ENCODE measurements at places on chromosomes 2 and 18.

GRCh38 chr2:234164493-234165413, 114.3 kb downstream of the SPP2 start:
- no peak for DNase-seq

DNA sequence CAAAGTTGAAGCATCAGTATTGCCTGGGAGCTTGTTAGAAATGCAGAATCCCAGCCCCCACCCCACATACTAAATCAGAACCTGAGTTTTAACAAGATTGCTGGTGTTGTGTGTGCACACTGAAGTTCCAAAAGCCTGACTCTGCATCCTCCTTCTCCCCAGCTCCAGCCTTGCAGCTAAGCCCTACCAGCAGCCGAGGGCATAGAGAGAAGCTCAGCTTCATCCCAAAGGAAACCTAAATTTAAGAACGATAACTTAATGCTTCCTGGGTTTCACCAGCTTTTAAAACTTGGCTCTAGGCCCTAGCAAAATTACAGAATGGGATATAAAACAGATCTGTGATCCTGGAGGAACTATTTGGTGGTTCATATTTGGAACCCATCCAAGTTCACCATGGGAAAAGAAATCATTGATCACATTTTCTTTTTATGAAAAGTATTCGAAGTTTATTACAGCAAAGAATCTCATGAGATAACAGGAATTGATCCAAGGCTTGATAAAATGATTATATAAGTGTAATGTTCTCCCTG, 11.1 kb downstream of the SMYD1 start:
- DNase-seq, result no peak

GRCh38 chr2:50178050-50178449, 853.9 kb downstream of the NRXN1 start:
- DNase-seq, result no peak

DNA sequence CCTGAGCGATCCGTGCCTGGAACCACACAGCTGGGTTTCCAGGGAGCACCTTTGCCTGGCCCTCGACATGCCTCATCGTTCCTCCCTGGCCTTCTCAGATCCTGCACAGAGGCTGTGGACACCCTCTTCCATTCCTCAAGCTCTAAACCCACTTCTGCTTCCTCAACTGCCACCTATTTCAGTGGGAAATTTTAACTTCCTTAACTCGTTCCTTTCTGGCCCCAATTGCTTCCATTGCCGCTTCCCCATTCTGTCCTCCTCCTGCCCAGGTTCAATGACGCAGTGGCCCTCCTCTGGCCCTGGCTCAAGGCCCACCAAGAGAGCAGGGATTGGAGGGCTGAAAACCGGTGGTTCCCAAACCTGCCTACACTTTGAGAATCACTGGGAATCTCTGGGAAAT, 4.8 kb upstream of the B3GNT7 start:
- DNase-seq, result no peak

DNA sequence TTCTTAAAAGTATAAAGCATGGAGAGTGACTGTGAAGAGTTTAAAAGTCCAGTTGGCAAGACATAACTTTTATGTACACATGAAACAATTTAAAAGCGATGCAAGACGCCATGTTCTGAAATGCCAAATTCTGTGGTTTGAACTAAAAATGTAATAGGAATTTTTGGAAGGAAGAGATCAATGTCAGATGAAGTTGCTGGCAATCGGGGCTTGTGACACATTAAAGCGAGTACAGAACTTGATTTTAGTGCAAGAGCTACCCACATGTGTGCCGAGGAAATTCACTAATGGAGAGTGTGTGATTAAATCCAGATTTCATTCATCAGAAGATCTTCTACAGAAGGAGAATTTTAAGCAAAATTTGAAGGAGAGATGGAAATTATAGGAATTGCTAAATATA, 220.2 kb upstream of the CCDC68 start:
- no peak for DNase-seq

- DNase-seq, result peak; percentile 94
Measured at GRCh38 chr18:58581265-58581664, 47.6 kb downstream of the ALPK2 start.

GRCh38 chr18:8151181-8151580, 458.1 kb upstream of the RAB12 start:
- no peak for DNase-seq

DNA sequence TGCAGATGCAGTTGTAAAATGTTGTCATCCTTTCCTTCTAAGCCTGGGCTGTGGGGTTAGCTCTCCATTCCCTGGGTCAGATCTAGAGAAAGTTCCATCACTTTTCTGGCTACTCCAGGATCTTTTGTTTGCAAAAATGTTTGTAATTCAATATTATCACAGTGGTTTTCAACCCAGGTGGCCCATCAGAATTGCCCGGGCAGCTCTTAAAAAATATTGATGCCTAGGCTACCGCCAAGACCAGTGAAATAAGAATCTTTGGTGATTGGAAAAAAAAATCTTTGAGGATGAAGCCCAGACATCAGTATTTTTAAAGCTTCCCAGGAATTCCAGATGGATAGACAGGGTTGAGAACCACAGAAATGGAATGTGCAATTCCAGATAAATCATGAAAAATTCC, 232.5 kb upstream of the SPRED2 start:
- DNase-seq, result no peak

DNA sequence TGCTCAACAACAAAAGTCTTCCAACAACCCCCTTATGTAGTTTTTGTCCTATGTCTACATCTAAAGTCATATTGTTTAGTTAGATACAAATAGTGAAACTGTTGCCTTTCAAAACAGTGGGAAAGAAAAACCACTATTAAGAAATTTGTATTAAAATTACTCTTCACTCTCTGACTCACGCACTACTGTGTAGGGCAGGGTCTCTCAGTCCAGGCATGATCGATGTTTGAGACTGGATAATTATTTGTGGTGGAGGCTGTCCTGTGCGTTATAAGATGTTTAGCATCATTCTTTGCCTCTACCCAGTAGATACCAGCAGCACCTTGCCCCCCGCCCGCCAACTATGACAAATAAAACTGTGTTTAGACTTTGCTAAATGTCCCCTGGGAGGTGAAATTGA, 369.4 kb upstream of the ZEB2 start:
- DNase-seq, result no peak

GRCh38 chr2:236400046-236400574, 135.9 kb upstream of the ASB18 start:
- no peak for DNase-seq

DNA sequence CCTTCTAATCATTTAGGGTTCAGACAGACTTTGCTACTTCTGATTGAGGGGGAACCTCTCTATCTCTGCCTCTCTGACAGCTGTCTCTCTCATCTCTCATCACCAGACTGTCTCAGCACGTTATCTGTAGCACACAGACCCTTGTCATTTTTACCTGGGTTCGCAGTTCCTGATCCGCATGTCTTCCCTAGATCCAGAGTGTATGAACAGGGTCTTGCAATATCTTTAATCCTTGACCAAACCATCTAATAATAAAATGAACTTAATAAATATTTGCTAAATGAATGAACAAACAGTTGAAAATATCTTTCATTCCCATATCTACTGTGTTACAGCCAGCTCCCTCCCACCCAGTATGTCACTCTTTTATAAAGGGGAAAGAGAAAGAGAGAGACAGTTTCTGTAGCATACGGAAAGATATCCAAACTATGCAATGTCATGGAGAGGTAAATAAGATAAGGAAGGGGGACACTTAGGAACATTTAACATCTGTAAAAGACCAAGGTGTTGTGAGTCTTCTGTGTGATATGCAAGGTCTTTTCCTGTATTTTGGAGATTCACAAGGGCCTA, 507.6 kb downstream of the SUCLG1 start:
- DNase-seq, result no peak

GRCh38 chr2:199460101-199460671, 2.4 kb upstream of the SATB2 start:
- peak; percentile 40 for DNase-seq

GRCh38 chr2:33707312-33707711, 108.2 kb upstream of the FAM98A start:
- DNase-seq, result no peak

DNA sequence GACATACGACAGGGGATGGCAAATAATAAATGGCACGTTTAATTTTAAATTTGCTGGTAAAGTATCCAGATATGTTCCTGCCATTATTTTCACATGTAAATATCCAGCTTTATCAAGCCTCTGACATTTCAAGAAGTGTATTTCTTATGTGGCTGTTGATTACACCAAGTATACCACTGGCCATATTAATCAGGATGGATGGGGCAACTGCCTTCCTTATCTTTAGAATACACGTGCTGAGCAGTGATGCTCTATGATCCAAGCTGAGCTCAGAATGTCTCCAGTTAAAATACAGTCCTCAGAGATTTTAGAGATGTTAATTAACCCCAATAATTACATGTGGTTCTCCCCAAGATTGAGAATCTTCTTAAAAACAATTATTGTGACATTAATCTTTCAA, 38.3 kb upstream of the RAPGEF4 start:
- no peak for DNase-seq

GRCh38 chr2:215966274-215966673, 47.1 kb downstream of the MREG start:
- no peak for DNase-seq

- no peak for DNase-seq
Measured at GRCh38 chr2:239730897-239731296, 294.2 kb downstream of the NDUFA10 start.

GRCh38 chr2:181362561-181362960, 94.6 kb upstream of the ITGA4 start:
- DNase-seq, result no peak

- DNase-seq, result no peak
Measured at GRCh38 chr18:6341303-6341702, 73.4 kb downstream of the L3MBTL4 start.

DNA sequence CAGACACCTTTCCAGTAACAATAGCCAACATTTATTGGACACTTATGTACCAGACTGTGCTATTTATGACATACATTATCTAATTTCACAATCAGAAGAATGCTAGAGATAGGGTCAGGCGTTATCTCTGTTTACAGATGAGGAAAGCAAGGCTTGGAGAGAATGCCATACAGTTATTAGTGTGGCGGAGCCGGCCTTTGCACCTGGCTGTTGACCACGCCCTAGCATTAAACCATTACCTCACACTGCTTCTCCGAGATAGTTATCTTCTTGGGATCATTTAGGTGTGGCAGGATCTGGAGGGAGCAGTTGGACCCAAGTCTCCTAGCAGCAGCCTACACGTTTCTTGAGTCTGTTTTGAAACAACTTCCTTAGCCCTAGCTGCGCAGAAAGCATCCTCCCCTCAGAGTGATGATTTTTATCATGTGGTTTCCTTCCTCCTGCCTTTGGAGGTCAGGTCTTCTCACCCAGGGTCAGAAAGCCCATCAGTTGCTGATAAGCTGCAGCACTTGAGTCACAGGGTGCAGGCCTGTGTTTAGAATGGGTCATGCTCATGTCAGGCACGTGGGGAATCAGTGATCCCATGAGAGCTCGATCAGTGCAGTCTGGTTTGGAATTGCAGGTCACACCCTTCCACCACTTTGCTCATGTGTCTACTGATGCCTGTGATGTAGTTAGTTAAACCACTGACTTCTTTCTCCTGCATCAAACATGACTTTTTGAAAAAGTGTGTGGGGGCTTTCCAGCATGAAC, 118.2 kb downstream of the SPTBN1 start:
- DNase-seq, result peak; percentile 72

- DNase-seq, result no peak
Measured at GRCh38 chr2:150256736-150257135, 230.7 kb downstream of the RND3 start.

DNA sequence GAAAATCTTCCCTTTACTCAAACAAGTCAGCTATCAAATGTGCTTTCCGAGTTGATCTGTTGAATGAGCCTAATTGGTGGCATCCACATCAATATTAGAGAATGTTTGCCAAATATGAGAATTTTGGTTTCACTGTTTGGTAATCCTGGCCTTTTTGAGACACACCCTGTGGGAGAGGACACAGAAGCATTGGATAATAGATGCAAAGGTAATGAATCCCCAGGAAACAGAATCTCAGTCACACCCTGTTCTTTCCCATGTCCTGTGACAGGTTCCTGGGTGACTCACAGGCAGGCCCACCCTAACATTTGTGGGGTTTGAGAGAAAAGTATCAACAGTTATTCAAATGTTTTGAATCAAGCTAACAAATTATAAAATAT, 99.8 kb upstream of the PELI1 start:
- no peak for DNase-seq

- no peak for DNase-seq
Measured at GRCh38 chr2:155815275-155815674, 517.2 kb downstream of the NR4A2 start.

DNA sequence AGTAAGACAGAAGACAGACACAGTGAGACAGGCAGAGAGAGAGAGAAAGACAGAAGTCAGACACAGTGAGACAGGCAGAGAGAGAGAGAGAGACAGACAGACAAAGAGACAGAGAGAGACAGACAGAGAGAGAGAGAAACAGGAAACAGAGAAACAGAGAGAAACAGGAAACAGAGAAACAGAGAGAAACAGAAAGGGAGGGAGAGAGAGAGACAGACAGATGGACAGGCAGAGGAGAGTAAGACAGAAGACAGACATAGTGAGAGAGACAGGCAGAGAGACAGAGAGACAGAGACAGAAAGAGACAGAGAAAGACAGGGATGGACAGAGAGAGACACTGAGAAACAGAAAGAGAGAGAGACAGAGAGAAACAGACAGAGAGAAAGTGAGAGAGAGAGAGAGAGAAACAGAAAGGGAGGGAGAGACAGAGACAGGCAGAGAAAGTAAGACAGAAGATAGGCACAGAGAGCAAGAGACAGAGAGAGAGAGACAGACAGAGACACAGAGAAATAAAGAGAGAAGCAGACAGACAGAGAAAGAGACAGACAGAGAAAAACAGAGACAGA, 109.3 kb upstream of the ANKRD30BL start:
- DNase-seq, result no peak

DNA sequence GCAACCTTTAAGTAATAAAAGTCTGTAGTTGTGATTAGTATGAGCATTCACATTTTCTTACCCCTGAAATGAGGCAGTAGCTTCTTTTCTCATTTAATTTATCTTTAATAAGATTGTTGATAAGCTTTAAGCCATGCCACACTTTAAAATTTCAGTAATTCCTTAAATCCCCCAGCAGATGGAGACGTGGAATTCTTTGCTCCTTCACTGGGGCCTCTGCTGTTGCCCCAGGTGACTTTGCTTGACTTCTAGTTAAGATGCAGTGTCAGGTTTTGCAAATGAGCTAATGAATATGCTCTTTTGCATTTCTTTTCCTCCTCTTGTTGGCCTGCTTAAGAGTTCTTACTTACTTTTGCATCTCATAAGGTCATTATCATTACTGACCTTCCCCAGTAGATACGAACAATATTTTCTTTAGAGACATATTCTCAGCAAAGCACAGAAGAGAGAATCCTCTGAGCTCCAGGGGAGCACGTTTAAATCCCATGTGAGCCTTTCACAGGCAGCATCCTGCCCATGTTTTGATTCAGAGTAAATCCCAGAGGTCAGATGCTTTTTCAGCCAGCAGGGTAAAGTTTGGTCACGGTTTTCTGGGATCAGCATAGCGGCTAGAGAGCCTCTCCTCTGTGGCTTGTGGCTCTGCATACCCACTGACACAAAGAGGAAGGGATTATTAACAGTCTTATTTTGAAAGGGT, 222.9 kb downstream of the PTPRM start:
- peak; percentile 30 for DNase-seq
